Amniotic epithelial cell (primary cell): ENCODE measurements at places on chromosomes 7 and 10.

GRCh38 chr10:84214046-84214572, 11.2 kb downstream of the LRIT2 start:
- DNase-seq = no peak

DNA sequence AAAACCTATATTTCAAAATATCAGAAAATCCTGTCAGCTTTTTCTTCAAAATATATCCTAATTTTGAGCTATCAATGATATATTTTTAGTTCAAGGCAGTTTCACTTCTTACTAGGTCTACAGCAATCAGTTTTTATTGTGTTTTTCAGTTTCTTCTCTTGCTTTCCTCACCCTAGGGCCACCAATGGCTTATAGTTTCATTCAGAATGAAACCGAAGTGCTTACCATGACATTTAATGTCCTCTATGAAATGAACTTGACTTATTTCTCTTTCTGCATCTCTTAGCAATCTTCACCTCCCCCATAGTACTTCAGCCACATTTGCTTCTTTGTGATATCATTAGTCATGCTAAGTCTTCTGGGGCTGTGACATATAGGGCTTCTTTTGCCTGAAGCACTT, 100.3 kb downstream of the ARL5B start:
- no peak for DNase-seq

DNA sequence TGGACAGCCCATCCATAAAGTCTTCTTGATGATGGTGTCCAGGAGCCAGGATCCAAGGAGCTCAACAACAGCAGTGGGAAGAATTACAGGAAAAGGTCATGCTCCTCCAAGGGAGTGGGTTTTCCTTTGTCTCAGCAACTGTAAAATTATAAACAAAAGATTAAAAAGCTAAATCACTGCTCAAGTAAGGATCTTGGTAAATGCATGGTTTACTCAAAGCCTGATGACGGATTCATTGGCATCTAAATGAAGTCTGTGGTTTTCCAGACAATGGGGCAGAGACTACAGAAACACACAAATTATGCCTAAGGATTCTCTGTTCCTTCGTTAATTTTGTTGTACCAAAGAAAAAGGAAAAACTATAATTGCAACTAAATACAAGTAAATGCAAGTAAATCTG, 36.4 kb upstream of the DLX6 start:
- DNase-seq = no peak

DNA sequence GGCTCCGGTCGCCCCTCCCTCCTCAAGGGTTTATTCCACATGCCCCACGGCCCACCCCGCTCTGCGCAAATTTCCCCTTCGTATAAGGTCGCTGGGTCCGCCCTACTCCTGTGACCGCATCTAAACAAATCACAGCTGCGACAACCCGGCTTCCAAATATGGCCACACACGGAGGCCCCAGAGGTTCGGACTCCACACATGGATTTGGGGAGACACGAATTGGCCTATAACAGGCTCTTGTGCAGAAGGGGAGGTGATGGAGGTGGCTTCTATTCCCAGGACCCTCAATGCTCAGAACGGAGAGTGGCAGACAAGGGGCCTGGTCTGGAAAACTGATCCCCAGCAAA, 90.1 kb downstream of the FOXL3 start:
- DNase-seq = no peak

DNA sequence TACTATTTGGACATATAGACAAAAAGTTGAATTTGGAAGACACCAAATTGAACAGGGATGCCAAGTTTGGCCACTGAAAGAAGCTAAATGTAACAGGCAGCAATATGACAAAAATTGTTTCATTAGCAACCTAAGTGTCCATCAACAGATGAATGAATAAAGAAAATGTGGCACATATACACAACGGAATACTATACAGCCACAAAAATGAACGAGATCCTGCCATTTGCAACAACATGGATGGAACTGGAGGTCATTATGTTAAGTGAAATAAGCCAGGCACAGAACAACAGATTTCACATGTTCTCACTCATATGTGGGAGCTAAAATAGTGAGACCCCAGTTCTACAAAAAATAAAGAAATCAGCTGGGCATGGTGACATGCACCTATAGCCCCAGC, 43.8 kb downstream of the NEBL start:
- DNase-seq = no peak

DNA sequence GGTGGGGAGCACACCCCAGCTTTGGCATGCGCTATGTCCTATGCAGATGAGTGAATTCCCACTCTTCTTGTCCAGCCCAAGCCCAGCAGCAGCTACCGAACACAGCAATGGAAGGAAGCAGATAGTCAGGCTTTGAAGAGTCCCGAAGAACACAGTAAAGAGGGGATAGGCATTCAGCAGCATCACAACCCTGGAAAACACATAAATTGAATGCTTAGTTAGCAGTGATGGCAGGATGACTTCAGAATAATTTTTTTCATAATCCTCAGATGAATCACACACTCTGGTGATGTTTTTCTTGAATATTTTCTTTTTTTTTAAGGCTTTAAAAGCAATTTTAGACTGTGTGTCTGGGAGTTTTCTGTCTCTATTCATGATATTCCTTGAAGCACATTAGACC, 95.8 kb downstream of the CFAP58 start:
- DNase-seq = peak; percentile 76

GRCh38 chr10:61628875-61629513, 33.7 kb upstream of the CABCOCO1 start:
- DNase-seq = peak; percentile 99

GRCh38 chr10:100025576-100025975, 15.8 kb upstream of the DNMBP start:
- DNase-seq = no peak

- DNase-seq = peak; percentile 76
Measured at GRCh38 chr10:31133792-31134310, 102.2 kb upstream of the ZNF438 start.

DNA sequence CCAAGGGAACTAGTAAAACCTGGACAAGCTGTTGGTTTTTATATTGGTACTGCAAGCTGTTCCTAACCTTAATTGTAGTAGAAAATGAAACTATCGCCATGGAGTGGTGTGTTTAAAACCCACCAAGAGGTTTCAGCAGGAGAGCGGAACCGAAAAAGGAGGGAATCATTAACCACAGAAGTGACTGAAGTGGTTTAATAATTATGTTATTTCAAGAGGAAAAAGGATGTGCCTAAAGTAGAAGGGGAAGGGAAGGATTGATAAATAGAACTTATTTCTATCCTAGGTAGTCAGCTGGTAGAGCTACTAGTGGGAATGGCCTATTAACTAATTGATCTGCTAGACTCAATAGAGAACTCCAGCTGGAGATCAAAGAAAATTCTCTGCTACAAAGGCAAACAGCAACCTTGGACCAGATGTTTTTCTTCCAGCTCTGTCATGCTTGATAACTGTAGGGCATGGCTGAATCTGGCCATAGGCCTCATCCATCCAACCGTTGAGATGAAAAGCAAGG, 91.8 kb downstream of the BAMBI start:
- DNase-seq = no peak

GRCh38 chr10:69639291-69640195, 9.5 kb downstream of the FAM241B start:
- peak; percentile 56 for DNase-seq

DNA sequence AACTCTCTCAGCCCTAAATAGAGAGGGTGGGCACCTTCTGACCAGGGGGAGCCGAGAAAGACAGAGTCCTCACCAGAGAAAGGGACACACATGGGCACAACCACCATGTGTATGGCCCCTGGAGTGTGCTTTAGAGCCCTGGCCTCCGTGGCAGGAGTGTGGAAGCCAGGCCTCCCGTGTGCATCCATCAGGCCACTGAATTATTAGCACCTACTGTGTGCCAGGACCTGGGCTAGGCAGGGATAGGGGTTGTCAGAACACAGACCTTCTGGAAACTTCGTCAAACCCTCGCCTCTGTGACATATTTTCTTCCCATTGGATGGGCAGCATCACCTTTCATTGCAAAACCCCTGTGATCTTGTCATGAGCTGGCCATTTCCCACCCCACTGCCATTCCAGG, 78.5 kb downstream of the ZMIZ1 start:
- DNase-seq = no peak

DNA sequence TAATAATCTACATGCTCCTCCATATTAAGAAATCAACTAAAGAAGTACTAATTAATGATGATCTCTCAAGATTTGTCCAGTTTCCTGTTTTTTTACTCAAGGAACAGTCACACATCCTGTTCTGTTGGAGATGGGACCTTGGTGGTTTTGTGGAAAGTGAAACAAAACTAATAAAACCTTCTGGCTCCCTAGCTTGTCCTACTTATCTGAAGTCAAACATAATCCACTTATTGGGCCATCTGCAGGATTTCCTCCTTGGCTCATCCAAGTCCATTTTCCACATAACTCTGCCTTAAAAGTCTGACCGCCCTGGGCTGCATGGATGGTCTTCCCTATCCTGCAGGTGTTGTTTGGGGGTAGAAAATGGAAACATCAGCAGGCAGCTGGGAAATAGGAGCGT, 39.4 kb upstream of the TARP start:
- no peak for DNase-seq

DNA sequence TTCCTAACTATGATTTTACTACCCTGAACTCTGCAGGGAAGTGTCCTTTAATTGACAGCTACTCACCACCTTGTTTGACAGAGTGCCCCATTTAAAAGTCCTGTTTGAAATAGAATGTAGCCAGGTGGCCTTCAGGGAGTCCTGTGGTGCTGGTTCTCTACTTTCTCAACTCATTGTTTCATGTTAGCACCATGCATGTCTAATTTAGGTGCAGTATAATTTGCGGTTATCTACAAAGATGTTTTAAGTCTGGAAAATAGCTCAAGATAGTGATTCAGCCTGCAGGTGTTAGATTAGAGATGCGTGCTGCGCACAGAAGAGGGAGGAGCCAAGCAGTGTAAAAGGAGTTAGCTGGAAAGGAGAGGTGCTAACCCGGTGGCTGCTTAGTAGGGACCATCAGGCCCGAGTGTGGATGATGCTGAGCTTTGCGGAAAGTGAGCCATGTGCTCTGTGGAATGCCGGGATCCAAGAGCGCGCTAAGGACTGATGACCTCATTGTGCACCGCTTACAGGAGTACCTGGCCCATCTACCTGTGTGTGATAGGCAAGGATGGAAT, 1.2 kb downstream of the CCM2 start:
- DNase-seq = peak; percentile 22

- no peak for DNase-seq
Measured at GRCh38 chr10:3255616-3256015, 83.0 kb upstream of the PITRM1 start.

DNA sequence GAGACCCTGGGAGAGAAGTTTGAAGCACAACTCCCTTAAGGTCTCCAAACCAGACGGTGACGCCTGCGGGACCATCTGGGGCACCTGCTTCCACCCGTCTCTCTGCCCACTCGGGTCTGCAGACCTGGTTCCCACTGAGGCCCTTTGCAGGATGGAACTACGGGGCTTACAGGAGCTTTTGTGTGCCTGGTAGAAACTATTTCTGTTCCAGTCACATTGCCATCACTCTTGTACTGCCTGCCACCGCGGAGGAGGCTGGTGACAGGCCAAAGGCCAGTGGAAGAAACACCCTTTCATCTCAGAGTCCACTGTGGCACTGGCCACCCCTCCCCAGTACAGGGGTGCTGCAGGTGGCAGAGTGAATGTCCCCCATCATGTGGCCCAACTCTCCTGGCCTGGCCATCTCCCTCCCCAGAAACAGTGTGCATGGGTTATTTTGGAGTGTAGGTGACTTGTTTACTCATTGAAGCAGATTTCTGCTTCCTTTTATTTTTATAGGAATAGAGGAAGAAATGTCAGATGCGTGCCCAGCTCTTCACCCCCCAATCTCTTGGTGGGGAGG, 10.8 kb downstream of the SERPINE1 start:
- DNase-seq = peak; percentile 70

DNA sequence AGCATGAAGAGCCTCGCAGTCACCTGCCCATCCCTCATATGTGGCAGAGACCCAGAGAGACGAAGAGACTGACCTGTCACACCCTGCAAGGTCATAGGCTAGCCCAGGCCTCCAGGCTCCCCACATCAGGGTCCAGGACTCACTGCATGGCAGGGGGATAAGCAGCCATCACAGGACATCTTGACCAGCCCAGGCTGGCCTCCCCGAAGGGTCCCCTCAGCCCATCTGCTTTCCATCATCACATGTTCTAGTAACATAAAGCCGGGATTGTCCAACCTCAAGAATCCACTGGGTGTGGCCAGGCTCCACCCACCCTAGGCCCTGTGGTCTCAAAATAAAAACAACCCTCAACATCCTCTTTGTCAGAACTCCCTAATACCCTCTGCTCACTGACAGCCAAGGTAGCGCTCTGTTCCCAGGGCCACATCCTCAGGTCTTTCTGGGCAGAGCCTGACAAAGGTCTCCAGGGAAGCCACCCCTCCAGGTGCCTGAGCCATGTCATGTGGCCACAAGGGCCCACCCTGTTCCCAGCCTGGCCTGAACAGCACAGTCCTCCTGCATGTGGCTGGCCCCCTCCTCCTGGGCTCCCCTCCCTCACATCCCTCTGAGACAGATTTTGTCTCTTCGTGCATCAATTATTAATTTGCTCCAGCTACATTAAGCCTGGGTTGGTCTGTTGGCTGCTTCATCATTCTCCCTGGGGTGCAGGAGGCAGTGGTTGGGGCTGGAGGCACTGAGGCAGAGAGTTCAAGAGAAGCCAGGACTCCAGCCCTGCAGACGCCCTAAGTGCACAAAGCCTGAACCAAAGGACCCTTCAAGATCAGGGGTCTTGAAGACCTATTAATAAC, 131.8 kb upstream of the UNC5B start:
- no peak for DNase-seq

DNA sequence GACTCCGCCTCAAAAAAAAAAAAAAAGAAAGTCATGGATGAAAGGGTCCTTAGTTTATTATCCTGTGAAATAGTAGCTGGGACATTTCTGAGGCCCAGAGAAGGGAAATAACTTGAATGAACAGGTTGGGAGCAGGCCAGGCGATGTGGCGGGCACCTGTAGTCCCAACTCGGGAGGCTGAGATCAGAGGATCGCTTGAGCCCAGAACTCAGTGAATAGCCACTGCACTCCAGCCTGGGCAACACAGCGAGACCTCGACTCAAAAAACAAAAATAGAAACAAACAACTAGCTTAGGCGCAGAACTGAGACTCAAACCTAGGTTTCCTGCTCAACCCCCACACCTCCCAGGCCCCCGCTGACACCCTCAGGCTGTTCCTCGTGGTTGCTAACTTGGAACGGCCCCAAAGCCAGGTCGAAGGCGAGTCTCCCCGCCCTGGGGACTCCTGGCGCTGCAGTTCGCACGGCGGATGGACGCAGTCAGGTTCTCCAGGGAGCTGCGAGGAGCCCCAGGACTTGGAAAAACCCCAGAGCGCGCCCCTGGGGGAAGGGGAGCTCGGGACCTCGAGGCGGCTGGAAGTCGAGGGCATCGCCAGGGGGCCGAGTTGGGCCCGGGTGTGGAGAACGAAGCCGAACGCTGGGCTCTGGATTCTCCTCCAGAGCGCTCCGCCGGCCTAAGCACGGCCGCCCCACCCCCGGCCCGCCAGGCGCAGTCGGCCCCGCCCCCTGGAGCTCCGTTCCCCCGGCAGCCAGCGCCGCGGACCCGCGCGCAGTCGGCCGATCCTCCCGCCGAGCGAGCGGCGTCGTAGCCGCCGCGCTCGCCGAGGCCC, at the start of gene STOX1:
Gene STOX1 (plus strand): TSS at position 768 of the 828 bp plus-strand sequence. CDS start 93 bp downstream, outside the sequence.
- DNase-seq = peak; percentile 57

DNA sequence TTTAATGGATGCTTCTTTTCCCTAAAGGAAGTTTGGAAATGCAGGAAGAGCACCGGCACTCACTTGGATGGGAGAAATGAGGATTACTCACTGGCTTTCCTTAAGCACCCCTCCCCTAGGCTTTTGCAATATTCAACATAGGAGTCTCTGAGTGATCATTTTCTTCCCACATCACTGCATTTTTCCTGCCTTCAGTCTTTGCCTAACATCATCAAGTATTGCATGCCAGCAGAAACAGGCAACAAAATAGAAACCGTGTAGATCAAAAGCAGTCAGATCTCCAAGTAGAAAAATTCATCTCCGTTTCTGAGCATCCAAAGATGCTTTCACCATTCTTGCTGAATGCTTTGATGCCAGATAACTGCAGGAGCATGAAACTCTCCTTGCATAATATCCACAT, 119.9 kb downstream of the ADCYAP1R1 start:
- no peak for DNase-seq
